ENCODE measurements at places on chromosomes 7 and 10. TPM values are rescaled to one million over a fixed set of nuclear protein-coding genes. Genes with fewer than 3 reads are reported as not detected.

GRCh38 chr7:97204821-97205220, 87.3 kb downstream of the SDHAF3 start:
- H3K4me3 ChIP-seq, result no peak overlapping the region
- H3K27ac ChIP-seq, result no peak overlapping the region
- no peak for DNase-seq
- no peaks in the 10 kb centered on the region for H3K36me3 ChIP-seq
- H3K27me3 ChIP-seq, result no peaks in the 10 kb centered on the region

- DNase-seq, result no peak
- no peak overlapping the region for H3K4me3 ChIP-seq
- H3K27ac ChIP-seq, result no peak overlapping the region
- H3K36me3 ChIP-seq, result no peaks in the 10 kb centered on the region
- H3K4me1 ChIP-seq, result no peaks in the 10 kb centered on the region
- H3K27me3 ChIP-seq, result peaks cover 2% of the 10 kb centered on the region
Observed at GRCh38 chr7:112138325-112138852, 67.8 kb downstream of the DOCK4 start.

The PIK3CG gene
- total RNA-seq, result 57.5 TPM

The SYT15 gene
- total RNA-seq, result 0.33 TPM

The ANKRD7 gene
- total RNA-seq, result 1.2 TPM

GRCh38 chr10:48774416-48775205, 89.9 kb downstream of the WDFY4 start:
- H3K4me3 ChIP-seq, result no peak overlapping the region
- no peak overlapping the region for H3K27ac ChIP-seq
- no peaks in the 10 kb centered on the region for H3K36me3 ChIP-seq
- peak; percentile 29 for DNase-seq

The FAM107B gene
- 208 TPM for total RNA-seq

- DNase-seq, result no peak
- no peaks in the 10 kb centered on the region for H3K27me3 ChIP-seq
- no peak overlapping the region for H3K4me3 ChIP-seq
- H3K27ac ChIP-seq, result no peak overlapping the region
- H3K36me3 ChIP-seq, result no peaks in the 10 kb centered on the region
- H3K4me1 ChIP-seq, result peaks cover 3% of the 10 kb centered on the region
Observed at GRCh38 chr10:101441541-101442455, 87.8 kb downstream of the BTRC start.

The CPA2 gene
- not detected for total RNA-seq

DNA sequence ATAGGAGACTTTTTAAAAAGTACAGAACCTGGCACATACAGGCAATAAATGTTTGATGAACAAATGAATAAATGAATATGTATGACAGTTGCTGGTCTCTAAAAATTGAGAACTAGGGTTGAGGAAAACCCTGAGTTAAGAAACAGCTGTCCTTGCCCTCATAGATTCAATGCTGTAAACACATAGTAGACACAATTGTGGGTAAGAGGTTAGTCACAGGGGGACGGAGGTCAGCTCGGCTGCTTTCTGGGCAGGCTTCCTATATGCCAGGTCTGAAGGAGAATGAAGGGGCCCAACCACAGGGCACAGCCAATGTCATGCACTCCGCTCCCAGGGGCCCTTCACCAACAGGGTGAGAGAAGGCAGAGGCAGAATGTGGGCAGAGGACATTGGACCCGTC, 143.3 kb upstream of the RSU1 start:
- H3K27ac ChIP-seq, result no peak overlapping the region
- peaks cover under 1% of the 10 kb centered on the region for H3K27me3 ChIP-seq
- no peaks in the 10 kb centered on the region for H3K36me3 ChIP-seq
- no peak for DNase-seq

The SEMA3D gene
- not detected for total RNA-seq

The HYAL4 gene
- not detected for total RNA-seq

The VWA2 gene
- total RNA-seq, result not detected

- no peaks in the 10 kb centered on the region for H3K4me1 ChIP-seq
- H3K36me3 ChIP-seq, result no peaks in the 10 kb centered on the region
- no peaks in the 10 kb centered on the region for H3K27me3 ChIP-seq
- DNase-seq, result no peak
- H3K4me3 ChIP-seq, result no peak overlapping the region
Observed at GRCh38 chr10:64096941-64097340, 575.7 kb downstream of the REEP3 start.

GRCh38 chr7:34487391-34488115, 170.5 kb upstream of the NPSR1 start:
- no peaks in the 10 kb centered on the region for H3K4me1 ChIP-seq
- no peaks in the 10 kb centered on the region for H3K36me3 ChIP-seq
- DNase-seq, result no peak

GRCh38 chr10:97870990-97871389, 21.3 kb downstream of the GOLGA7B start:
- no peak overlapping the region for H3K27ac ChIP-seq
- peaks cover 15% of the 10 kb centered on the region for H3K4me1 ChIP-seq
- H3K4me3 ChIP-seq, result no peak overlapping the region
- no peaks in the 10 kb centered on the region for H3K36me3 ChIP-seq
- no peak for DNase-seq

The ELMO1 gene
- 101 TPM for total RNA-seq

DNA sequence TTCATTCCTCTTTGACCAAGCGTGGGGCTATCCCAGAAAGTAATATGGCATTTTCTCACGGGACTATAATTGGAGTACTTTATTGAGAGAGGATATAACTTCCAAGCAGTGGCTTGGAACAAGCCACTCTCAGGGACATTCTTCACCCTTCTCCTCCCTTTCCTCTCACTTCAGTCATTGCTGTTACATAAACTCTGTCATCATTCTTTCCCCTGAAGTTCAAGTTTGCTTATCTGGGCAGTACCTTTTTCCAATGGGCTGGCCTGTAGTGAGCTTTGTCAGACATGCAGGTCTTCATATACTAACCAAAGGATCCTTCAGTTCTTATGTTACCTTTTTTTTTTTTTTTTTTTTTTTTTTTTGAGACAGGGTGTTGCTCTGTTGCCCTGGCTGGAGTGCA, 58.7 kb upstream of the KMT2E start:
- peak overlapping the region; percentile 80 for H3K27ac ChIP-seq
- H3K36me3 ChIP-seq, result peaks cover 39% of the 10 kb centered on the region
- no peak for DNase-seq
- H3K4me3 ChIP-seq, result no peak overlapping the region
- no peaks in the 10 kb centered on the region for H3K27me3 ChIP-seq

DNA sequence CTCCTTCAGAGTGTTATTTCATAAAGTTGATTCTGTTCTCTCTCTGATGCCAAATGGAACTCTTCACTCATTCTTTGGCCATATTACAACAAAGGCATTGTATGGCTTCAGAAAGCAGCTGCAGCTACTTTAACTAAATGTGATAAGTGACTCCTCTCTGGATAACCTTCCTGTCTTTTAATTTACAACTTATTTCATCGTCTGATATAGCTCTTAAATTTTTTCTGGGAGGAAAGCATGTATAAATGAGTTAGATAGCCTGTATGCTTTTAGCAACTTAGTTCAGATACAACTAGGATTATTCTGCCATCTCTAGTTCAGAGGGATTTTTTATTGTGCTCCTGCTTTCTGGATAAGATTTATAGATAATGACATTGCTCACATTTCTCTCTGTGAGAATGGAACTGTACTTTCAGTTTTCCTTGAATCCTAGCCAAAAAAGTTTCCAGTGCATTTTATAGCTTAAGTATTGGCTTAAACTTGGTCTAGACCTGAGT, 57.5 kb downstream of the KLHDC10 start:
- no peak overlapping the region for H3K27ac ChIP-seq
- H3K4me3 ChIP-seq, result no peak overlapping the region
- H3K27me3 ChIP-seq, result no peaks in the 10 kb centered on the region
- DNase-seq, result no peak
- no peaks in the 10 kb centered on the region for H3K4me1 ChIP-seq

DNA sequence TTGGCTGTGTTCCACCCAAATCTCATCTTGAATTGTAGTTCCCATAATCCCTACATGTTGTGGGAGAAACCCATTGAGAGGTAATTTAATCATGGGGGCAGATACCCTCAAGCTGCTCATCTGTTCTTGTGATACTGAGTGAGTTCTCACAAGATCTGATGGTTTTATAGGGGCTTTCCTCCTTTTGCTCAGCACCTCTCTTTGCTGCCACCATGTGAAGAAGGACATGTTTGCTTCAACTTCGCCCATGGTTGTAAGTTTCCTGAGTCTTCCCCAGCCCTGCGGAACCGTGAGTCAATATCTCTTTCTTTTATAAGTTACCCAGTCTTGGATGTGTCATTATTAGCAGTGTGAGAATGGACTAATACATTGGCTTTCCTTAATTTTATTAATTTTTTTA, 527.8 kb downstream of the MDFIC start:
- H3K36me3 ChIP-seq, result no peaks in the 10 kb centered on the region
- no peaks in the 10 kb centered on the region for H3K27me3 ChIP-seq
- DNase-seq, result no peak
- no peak overlapping the region for H3K4me3 ChIP-seq

The NKX1-2 gene
- not detected for total RNA-seq

The HERPUD2 gene
- total RNA-seq, result 47.0 TPM

The ODAD2 gene
- not detected for total RNA-seq

GRCh38 chr7:129909669-129910068, 43.1 kb downstream of the UBE2H start:
- DNase-seq, result no peak
- H3K27me3 ChIP-seq, result no peaks in the 10 kb centered on the region
- H3K4me1 ChIP-seq, result peaks cover 15% of the 10 kb centered on the region
- H3K27ac ChIP-seq, result no peak overlapping the region

GRCh38 chr10:99143011-99143410, 92.6 kb downstream of the HPSE2 start:
- no peak overlapping the region for H3K4me3 ChIP-seq
- DNase-seq, result no peak
- H3K27me3 ChIP-seq, result no peaks in the 10 kb centered on the region
- H3K27ac ChIP-seq, result no peak overlapping the region
- no peaks in the 10 kb centered on the region for H3K36me3 ChIP-seq

The GDF10 gene
- total RNA-seq, result not detected

- no peak overlapping the region for H3K4me3 ChIP-seq
- no peak overlapping the region for H3K27ac ChIP-seq
- no peaks in the 10 kb centered on the region for H3K4me1 ChIP-seq
- no peak for DNase-seq
Observed at GRCh38 chr7:94054130-94054529, 50.0 kb upstream of the BET1 start.

GRCh38 chr10:130775311-130775710, 536.2 kb downstream of the TCERG1L start:
- no peaks in the 10 kb centered on the region for H3K4me1 ChIP-seq
- H3K27ac ChIP-seq, result no peak overlapping the region

- H3K4me1 ChIP-seq, result no peaks in the 10 kb centered on the region
- H3K27ac ChIP-seq, result no peak overlapping the region
- DNase-seq, result no peak
- H3K36me3 ChIP-seq, result no peaks in the 10 kb centered on the region
Observed at GRCh38 chr10:42874713-42875387, 92.3 kb downstream of the BMS1 start.

DNA sequence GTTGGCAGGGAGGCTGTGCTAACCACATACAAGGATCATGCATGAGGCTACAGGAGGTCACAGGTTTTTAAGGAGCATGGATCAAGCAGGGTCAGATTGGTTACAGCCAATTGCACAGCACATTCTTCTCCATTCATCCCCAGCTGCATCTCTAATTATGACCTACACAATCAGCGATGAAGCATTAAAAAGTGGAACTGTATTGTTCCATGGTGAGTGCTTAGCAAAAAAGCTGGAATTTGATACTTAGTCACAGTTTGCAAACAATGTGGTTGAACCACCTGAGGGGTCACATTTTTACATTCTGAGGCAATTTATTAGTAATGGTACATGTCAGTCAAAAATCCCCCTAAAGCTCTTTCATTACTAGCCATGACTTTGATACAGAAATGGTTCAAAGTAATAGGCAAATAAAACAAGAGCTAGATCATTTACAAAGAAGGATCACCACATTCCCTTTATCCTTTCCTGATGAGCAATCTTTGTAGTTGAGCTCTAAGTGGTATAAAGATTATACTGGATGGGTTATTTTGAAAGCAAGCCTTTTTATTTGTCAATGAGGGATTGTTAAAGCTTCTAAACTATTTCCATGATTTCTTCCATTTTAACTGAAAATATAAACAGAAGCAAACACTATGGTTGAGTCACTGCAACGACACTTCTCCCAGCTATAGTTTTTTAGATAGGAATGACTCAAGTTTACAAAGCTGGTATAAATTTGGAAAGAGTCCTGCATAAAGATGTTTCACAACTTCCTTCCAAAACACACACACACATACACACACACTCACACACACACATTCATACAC, 217.8 kb upstream of the SEMA3A start:
- H3K27me3 ChIP-seq, result no peaks in the 10 kb centered on the region
- no peaks in the 10 kb centered on the region for H3K36me3 ChIP-seq
- H3K4me1 ChIP-seq, result no peaks in the 10 kb centered on the region
- H3K27ac ChIP-seq, result no peak overlapping the region
- DNase-seq, result no peak

DNA sequence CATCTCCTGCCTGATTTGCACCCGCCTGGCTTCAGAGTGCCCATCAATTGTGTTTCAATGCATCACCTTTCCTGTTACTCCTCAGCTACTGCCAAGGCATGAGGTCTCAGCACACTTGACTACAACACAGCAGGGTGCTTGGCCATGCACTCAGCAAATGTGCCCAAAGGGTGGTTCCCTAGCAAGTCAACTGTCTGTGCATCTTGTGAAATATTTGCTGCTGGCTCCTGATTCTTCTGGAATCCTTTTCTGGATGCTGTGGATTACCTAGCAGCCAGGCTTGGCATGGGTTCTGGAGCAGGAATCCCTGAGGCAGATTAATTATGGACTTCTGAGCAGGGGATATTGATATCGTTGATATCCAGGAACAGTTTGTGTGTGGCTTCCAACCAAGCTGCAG, 662.6 kb upstream of the MGMT start:
- no peaks in the 10 kb centered on the region for H3K27me3 ChIP-seq
- no peaks in the 10 kb centered on the region for H3K36me3 ChIP-seq
- no peaks in the 10 kb centered on the region for H3K4me1 ChIP-seq
- H3K4me3 ChIP-seq, result no peak overlapping the region

- H3K36me3 ChIP-seq, result no peaks in the 10 kb centered on the region
- H3K27ac ChIP-seq, result no peak overlapping the region
Observed at GRCh38 chr10:95278061-95278988, 12.5 kb downstream of the PDLIM1 start.
